ENCODE measurements at places on chromosomes 3 and 15.

- no peak for DNase-seq
These were observed 52.9 kb downstream of the BTLA start for GRCh38 chr3:112446343-112446742.

DNA sequence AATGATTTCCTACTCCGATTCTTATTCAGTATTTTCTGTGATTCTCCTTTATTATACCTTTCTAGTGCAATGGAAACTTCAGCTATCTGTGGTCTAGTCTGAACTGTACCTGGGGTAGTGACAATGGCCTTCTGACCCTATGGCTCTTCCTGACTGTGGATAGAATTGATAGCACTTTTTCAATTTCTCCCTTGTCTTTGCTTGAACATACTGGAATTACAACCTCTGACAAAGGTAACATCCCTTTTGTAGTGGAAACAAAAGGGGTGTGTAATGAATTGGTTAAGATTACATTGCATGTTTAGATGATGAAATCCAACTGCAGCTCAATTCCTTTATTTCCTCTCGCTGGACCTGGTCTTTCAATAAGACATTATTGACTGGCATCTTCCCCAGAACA lies 21.0 kb upstream of the SOX2 start:
- DNase-seq, result no peak

- no peak for DNase-seq
These were observed at the start of gene DNAH12 for GRCh38 chr3:57544181-57545125. TSS of gene DNAH12 (minus strand) at chr3:57544344. CDS start at chr3:57542870, 1,474 bp downstream.

DNA sequence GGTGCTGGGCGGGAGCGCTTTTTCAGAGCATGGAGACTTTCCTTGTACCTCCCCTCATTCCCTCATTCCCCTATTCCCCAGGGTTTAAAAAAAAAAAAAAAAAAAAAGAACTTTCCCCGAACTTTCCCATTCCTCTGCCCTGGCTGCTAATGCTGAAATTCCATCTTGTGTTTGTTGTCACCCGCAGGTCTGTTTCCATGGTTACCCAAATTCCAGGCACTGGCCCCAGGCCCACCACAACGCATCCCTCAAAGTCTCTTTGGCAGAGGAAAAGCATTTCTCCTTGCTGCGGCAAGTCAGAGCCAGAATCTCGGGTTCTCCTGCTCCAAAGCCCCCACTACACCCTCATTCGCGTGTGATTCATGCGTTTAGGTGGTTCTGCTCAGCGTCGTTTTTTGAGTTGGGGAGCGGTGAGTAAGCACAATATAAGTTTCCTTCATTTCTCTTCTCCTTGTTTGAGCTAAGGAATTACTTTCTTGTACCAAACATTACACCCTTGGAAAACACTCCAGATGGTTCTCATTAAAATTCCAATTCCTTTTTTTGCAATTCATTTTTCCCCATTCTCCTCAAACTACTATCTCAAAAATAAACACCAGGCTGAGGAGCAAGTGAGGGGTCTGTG lies 21.6 kb downstream of the ANAPC13 start:
- DNase-seq, result no peak

- DNase-seq, result no peak
These were observed 122.4 kb downstream of the XXYLT1 start for GRCh38 chr3:195148549-195148948.

DNA sequence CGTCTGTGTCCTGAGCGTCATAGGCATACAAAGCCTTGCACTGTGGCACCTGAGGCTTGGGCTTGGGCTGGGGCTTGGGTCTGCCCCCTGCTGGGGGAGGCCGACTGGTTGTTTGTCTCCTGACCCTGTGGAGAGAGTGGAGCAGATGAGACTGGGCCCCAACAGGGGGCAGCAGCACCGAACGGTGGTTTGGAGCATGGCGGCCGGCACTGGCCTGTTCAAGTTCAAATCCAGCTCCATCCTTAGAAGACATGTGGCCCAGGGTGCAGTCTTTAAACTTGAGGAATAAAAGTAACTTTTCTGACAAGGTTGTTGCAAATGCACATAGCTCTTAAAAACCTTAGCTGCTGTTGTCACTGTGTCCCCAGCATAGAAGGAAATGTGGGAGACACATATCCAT lies 33.3 kb downstream of the CCNB2 start:
- peak; percentile 32 for DNase-seq

- DNase-seq, result no peak
These were observed 17.2 kb downstream of the DAPK2 start for GRCh38 chr15:64029110-64029509.

DNA sequence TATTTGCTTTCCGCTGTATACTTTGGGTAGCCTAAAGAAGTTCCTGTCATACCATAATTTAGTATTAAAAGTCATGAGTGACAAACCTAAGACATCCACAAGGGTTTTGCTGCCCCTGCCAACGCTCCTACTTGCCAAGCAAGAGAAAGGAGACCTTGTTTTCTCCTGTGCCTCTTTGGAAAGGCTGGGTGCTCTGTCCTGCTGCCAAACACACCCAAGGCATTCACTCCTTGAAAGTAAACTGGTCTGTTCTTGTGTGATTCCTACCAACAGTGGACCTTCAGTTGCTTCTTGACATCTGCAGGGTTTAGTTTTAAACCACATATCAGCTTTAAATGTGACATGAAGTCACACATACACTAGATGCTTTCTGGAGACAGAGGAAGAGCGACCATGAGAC lies 295.4 kb downstream of the SLC9A9 start:
- no peak for DNase-seq

- no peak for DNase-seq
These were observed 455 bp upstream of the TRPM1 start for GRCh38 chr15:31102039-31102321.

- no peak for DNase-seq
These were observed 108.5 kb downstream of the CHSY1 start for GRCh38 chr15:101143321-101143720.

- no peak for DNase-seq
These were observed 545.0 kb downstream of the SI start for GRCh38 chr3:164533275-164533674.

- DNase-seq, result no peak
These were observed 124.7 kb upstream of the NANOGP8 start for GRCh38 chr15:35209838-35210237.

DNA sequence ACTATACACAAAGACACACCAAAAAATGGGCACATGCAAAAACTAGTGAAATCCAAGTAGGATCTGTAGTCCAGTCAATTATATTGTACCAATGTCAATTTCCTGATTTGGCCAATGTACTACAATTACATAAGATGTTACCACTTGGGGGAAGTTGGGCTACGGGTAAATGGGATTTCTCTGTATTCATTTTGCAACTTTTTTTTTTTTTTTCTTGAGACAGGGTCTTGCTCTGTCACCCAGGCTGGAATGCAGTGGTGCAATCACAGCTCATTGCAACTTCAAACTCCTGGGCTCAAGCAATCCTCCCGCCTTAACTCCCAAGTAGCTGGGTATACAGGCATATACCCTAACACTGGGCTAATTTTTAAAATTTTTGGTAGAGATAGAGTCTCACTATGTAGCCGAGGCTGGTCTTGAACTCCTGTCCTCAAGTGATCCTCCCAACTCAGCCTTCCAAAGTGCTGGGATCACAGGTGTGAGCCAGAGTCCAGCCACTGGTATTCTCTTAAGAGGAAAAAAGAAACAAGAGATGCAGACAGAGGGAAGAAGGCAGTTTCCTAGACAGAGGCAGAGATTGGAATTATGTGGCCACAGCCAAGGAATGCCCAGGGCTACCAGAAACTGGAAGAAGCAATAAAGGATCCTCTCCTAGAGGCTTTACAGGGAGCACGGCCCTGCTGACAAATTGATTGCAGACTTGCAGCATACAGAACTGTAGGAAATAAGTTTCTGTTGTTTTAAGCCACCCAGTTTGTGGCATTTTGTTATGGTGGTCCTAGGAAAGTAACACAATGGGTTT lies 33.3 kb downstream of the TFDP2 start:
- DNase-seq, result no peak

GRCh38 chr3:149506540-149506939 lies 32.0 kb downstream of the TM4SF4 start:
- no peak for DNase-seq

GRCh38 chr3:193835414-193835813 lies 242.4 kb downstream of the OPA1 start:
- no peak for DNase-seq

DNA sequence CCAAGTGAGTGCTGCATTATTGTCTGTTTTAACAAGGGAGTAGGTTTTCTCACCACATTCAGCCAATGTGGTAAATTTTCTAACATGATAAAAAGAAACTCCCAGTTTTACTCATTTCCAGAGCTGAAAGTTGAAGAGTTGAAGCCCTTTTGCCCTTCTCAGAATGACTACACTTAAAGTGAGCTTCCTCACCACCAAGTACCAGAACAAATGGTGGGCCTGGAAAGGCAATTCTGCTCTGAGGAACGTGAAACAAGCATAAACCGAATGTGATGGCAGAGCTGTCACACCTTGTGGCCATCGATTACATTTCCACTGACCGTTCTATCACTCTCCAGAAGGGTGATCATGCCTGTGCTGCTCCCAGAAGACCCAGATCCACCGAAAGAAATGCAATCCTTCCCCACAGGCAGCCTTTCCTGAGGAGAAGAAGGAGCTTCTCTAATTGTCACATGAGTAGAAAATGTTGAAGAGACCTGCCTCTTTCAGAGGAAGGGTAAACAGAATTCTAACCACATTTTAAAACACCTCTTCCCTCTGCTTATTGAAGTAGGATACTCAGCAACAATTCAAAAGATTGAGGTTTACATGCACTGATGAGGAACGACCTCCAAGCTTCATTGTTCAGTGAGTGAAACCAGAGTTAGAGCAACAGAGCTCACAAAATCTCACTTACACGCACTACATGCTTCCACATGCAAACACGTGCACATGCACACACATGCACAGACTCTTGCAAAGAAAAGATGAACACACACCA lies 21.4 kb upstream of the CCR9 start:
- DNase-seq, result no peak

DNA sequence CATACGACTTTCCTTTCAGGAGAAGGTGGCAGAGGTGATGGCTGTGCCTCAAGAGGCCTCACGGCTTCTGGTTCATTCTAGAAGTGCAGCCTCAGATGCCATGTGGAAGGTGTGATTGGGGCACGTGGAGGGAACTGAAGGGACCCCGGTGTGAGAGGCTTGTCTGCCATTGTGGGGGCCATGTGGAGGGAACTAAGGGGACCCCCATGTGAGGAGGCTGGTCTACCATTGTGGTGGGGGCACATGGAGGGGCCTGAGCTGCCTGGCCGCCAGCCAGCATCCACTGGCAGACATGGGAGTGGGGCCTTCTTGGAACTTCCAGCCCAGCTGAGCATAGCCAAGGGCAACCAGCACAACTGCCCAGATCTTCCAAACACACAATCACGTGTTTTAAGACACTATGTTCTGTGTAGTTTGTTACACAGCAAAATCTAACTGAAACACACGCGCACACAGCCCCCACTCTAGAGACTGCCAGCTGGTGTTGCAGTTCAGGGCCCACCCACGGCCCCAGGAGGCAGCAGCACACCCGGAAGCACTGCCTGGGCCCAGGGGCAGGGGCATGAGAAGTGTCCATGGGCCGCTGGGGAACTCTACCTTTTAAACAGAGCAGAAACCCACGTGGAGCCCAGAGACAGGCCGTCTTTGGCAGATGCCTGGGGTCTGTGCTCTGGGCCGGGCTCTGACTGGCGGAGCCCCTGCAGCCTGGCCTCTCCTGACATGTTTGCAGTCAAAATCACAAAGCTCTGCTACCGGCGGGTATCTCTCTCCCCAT lies 66.8 kb downstream of the IQSEC1 start:
- no peak for DNase-seq

DNA sequence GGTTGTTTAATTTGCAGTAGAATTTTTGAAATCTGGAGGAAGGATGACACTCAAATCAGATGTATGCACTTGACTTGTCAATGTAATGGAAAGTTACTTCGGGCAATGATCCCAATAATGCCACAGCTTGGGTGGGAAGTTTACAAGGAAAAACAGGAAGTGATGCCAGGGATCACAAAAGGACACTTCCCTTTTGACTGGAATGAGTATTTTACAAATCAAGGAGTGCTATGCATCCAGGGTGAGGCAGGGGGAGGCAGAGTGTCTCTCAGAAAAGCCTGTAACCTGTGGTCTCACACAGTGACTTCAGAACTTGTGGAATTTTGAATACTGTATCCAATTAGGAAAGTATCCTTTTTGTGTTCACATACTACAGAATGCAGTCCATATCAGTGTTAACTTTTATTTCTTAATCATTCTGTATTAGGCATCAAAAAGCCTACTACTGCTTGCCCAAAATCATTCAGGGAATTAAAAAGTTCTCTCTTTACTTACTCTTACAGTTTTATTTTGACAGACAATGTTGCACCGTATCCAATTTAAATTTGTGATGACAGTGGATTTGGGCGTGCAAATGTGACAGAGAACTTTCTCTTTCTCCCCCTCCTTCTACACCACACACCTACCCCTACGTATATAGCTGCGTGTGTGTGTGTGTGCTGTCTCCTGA lies 445.1 kb downstream of the MECOM start:
- DNase-seq, result no peak

DNA sequence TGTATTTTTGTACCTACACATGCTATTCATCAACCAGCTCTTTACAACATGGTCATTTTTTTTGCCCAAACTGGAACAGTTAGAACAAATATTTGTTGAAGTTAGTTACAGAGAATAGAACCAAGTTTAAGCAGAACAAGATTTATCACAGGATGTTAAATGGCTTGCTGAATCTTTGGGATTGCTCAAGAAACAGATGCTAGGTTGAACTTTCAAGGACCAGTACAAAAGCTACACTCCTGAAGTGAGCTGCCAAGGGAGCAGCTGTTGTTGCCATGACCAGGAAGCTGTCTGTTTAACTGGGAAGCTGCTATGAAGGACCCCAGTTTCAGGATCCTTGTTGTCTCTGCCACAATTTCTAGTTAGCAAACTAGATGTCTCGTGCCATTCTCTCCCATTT lies 53.7 kb downstream of the ZIC1 start:
- no peak for DNase-seq

DNA sequence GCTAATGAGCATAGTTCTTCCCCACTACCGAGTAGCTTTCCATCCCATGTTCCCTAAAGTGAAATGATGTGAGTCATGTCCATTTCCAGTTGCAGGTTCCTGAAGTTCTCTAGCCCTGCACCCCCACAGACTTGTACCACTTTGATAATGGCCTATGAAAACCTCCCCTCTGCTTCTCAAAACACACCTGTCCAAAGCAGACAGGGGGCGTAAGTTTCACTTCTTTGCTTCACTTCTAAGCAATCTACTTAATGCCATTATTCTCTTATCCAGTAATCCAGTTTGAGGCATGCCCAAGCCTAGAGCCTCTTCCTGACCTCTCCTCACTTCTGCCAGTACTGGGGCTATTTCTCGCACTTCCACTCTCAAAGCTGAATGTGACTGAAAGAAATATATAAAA lies 305.1 kb downstream of the IGSF11 start:
- no peak for DNase-seq

GRCh38 chr15:57224664-57225063 lies 151.6 kb upstream of the CGNL1 start:
- DNase-seq, result no peak

- no peak for DNase-seq
These were observed 105.3 kb downstream of the THRB start for GRCh38 chr3:24389108-24390090.

DNA sequence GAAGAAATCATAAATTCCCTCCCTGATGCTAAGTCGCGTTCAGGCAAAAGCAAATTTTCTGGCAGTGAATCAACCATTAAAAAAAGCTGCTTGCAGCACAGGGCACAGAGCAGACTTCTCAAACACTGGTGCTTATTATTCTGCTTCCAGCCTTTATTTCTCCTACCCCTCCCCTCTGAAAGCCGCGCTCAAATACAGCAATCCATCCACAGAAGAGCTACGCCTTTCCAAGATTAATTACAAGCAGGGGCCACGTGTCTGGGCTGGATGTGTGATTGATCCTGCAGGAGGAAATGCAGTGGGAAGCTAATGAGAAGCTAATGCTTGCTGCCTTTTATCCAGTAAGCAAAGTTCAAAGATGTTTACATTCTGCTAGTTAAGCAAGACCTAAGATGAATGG lies 134.9 kb upstream of the TOPAZ1 start:
- DNase-seq, result no peak

Data from activated T-helper 1 cell treated with anti-CD3 and anti-CD28 coated beads, Interleukin-2, amount 50 U/mL, for 16 hours (primary cell).